D721Med (cell line): ENCODE measurements at places on chromosomes 2 and 18.

DNA sequence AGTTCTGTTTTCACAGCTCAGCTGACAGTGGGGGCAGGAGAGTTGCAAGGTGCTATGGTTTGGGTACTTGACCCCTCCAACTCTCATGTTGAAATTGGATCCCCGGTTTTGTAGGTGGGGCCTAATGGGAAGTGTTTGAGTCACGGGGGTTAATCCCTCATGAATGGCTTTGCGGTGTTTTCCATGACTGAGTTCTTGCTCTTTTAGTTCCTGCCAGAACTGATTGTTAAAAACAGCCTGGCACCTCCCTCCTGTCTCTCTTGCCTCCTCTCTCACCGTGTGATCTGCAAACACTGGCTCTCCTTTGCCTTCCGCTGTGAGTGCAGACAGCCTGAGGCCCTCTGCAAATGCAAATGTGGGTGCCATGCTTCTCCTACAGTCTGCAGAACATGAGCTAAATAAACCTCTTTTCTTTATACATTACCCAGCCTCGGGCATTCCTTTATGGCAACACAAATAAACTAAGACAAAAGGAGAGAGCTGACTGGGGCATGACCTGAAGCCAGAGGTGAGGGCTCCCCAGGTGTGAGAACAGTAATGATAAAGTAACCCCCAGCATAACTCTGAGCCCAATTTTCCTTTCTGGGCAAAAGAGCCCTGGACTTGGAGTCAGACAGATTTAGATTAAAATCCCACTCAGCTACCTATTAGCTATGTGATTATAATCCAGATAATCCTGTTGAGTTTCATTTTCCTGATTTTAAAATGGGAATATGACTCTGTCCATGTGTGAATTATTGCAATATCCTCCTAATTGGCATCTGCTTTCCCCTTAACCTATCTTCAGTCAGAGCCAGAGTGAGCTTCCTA lies 64.9 kb upstream of the CAPN13 start:
- DNase-seq: no peak

DNA sequence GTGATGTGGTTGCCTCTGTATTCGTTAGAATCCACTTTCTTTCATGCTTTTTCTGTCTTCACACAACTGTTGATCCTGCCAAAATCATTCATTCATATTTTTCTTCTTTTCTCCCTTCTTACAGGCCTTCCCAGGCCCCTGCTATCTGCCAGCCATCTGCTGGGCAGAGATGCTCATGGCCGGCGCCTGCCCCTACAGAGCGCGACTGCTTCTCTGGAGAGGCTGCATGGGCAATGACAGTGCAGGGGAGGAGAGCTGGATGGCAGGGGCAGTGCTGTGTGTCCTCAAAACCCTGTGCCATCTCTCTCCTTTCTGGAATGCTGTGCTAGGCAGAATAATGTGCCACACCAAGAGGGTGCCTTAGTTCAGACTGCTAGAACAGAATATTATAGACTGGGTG lies 125.2 kb downstream of the INHBB start:
- DNase-seq: no peak

DNA sequence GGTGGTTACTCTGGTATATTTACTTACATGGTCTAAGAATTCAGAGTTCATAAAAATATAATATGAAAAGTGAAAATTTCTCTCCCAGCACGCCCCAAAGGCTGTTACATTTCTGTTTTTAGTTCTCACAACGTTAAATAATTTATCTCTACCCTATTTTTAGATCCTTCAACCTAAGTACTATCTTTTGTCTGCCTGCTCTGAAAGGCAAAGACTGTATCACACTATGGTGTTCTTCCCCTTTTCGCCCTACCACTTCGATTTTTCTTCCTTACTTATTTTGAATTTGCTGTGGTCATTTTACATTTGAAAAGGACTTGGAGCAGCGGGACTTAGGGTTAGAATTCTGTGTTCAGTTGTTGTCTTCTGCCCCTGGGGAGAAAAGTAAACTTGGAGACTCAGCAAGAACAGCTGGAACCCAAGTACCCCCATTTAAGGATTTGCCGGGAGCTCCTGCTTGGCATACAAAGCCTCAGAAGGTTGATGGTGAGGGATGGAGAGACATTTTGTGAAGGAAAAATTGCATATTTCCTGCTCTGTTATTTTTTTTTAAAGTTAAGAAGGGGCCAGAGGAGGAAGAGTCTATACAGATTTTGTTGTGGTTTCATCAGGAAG lies 19.0 kb downstream of the ADAM23 start:
- no peak for DNase-seq

- DNase-seq: no peak
Measured at GRCh38 chr2:217945530-217945929, 57.3 kb downstream of the TNS1 start.

GRCh38 chr18:34821669-34822210 lies 111.6 kb downstream of the DTNA start:
- no peak for DNase-seq
